Kidney (tissue), 22 donors: ENCODE measurements at places on chromosomes 16 and 17. TPM values are rescaled to one million over a fixed set of nuclear protein-coding genes. Genes with fewer than 3 reads are reported as not detected.

- H3K27ac ChIP-seq = no peak overlapping the region
- peaks cover 38% of the 10 kb centered on the region for H3K36me3 ChIP-seq
- H3K4me1 ChIP-seq = peaks cover 26% of the 10 kb centered on the region
- DNase-seq = no peak
- H3K4me3 ChIP-seq = no peak overlapping the region
Measured at GRCh38 chr17:18201108-18201507, 17.5 kb downstream of the ALKBH5 start.

Gene DHRS7C
- not detected for total RNA-seq

DNA sequence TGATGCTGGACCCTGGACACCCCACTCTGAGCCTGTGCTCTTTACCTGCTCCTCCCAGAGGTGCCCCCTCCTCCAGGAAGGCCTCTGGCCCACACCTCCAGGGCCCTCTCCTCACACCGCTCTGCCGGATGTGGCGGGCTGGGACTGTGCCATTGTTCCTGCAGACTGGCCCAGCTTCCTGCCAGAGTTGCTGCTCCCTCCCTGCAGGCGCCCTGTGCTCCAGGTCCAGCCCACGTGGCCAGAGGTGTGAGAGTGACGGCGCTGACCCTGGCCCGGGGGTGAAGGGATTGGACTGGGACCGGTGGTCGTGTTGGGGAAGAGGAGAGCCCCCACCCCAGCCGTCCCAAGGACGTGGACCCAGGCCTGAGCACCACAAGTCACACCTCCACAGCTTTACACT lies 5.7 kb downstream of the E4F1 start:
- H3K27ac ChIP-seq = no peak overlapping the region
- DNase-seq = no peak
- H3K4me3 ChIP-seq = no peak overlapping the region
- H3K36me3 ChIP-seq = no peaks in the 10 kb centered on the region

Gene CXCL16
- total RNA-seq = 83.0 TPM

DNA sequence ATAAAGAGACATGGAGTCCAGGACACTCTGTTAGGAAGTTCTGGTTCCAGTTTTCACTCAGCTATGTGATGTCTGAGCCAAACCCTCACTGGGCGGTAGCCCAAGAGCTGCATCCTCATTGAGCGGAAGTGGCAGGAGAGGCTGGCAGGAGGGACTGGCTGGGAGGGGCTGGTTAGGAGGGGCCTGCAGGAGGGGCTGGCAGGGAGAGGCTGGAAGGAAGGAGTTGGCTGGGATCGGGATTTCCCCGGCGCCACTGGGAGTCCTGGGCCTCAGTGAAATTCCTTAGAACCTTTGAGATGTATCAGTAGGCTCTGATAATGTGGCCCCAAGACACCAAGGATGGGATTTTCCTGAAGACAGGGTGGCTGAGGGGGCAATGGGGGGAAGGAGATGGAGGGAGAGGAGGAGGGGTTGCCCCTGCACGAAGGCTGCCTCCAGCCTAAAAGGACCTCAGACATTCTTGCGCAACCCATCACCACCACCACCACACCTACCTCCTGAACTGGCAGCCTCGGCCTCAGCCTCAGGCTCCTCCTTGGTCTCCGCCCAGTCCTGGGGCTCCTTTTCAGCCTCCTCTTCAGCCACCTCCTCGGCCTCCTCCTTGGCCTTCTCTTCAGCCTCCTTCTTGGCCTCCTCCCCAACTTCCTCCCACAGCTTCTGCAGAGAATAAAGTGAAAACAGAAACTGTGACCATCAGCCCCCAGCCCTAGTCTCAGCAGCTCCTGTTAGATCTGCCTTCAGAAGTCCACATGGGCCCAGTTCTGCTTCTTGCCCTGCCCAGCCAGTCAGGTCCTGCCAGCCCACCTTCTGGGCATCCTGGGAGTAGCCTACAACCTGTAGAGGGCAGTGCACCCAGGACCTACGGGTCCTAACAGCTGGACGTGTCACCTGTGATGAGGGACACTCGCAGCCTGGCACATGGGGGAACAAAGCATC lies 31.7 kb downstream of the CNGB1 start:
- DNase-seq = peak; percentile 90
- H3K36me3 ChIP-seq = no peaks in the 10 kb centered on the region
- no peak overlapping the region for H3K4me3 ChIP-seq
- no peaks in the 10 kb centered on the region for H3K27me3 ChIP-seq

Gene DOC2B
- 21.6 TPM for total RNA-seq
